ENCODE measurements at places on chromosomes 11 and 22.

DNA sequence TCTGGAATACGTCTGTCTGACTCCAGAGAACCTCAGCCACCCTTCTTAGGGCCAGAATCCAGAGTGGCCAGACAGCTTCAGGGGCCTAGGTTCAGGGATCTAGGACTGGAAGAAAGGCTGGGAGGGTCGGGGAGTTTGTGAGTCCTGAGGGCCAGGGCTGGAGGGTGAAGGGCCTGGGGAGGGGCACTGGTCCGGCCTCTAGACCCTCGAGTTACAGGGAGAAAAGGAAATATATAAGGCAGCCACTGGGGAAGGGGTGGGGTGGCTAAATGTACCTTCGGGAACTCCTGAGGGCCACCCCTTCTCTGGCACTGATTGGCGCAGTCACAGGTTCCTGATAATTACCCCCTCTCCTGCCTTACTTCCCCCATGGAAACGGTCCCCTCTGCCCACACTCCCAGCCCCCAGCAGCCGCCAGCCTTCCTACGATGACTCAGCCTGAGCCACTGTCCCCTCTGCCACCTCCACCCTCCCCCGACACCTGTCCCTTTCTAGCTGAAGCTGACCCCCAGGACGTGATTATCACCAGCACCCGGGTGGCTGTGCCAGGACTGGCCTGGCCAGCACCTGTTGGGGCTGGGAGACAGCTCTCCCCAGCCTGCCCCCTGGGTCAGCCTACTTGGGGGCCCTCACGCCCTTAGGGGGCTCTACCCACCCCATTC lies 26.4 kb downstream of the MB start:
- no peak for DNase-seq

GRCh38 chr11:68660066-68660810 lies 24.1 kb upstream of the GAL start:
- DNase-seq: no peak

DNA sequence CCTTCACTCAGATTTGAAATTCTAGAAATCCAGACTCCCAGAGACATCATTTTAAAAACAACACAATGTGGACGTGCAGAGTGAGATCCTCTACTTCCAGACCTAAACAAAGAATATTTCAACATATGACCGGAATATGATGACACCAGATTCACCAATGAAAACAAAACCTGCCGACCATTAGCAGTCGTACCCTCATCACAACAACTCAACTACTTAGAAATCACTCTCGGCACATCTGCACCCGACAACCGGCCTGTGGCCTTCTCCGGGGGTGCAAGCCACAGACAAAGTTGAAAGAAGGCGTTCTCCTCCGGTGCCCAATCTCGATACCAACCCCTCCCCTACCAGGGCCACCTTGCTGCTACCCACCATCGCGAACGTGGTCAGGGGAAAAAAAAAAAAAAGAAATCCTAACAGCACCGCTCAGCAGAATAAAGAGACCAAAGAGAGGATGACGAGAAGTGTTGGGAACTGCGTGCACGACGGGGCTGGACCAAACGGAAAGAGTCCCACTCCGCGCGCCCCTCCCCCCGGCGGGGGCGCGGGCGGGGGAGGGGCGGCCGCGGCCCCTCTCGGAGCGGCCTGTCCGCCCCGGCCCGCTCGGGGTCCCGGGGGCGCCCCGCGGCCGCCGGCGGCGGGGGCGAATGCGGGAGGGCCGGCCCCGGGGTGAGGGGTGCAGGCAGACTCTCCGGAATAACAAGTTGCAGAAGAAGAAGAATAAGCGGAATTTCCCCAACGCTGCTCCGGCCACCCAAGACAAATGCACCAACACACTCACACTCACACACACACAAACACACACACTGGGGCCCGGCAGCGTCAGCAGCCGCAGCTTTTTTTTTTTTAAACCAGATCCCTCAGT lies 1.7 kb downstream of the PHF21A start:
- no peak for DNase-seq

DNA sequence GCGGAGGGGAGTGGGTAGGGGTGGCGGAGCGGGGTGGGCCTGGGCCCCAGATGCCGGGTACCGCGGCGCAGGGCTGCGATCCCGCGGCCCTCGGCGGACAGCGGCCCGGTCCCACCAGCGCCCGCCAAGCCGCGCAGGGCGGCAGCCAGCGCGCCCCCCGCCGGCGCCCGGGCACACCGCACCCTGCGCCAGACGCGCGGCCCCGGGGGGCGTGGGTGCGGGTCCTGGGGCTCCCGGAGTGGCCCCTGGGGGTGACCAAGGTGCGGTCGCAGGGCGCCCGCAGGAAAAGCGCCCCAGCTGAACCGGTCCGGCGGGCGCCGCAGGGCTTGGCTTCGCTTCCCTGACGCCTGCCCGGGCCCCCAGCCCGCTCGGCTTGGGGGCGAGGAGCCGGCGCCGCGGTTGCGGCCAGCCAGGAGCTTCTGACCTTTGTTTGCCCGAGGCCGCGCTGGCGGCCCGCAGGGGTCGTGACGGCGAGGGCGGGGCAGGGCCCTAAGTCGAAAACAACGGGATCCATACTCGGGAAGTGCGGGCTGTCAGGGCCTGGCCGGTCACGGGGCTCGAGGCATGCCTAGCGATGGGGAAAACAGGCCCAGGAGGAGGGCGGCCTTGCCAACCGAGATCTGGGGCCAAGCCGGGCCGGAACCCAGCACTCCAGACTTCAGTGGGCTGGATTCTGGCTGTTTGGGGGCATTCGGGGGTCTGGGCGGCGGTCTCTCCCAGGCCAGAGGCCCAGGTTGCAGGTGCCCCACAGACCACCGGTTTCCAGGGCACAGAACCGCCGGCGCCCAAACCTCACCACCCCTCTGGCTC lies 581 bp upstream of the AP5B1 start:
- DNase-seq: no peak

- DNase-seq: no peak
Measured at GRCh38 chr11:109984634-109985289, 108.4 kb upstream of the ZC3H12C start.

DNA sequence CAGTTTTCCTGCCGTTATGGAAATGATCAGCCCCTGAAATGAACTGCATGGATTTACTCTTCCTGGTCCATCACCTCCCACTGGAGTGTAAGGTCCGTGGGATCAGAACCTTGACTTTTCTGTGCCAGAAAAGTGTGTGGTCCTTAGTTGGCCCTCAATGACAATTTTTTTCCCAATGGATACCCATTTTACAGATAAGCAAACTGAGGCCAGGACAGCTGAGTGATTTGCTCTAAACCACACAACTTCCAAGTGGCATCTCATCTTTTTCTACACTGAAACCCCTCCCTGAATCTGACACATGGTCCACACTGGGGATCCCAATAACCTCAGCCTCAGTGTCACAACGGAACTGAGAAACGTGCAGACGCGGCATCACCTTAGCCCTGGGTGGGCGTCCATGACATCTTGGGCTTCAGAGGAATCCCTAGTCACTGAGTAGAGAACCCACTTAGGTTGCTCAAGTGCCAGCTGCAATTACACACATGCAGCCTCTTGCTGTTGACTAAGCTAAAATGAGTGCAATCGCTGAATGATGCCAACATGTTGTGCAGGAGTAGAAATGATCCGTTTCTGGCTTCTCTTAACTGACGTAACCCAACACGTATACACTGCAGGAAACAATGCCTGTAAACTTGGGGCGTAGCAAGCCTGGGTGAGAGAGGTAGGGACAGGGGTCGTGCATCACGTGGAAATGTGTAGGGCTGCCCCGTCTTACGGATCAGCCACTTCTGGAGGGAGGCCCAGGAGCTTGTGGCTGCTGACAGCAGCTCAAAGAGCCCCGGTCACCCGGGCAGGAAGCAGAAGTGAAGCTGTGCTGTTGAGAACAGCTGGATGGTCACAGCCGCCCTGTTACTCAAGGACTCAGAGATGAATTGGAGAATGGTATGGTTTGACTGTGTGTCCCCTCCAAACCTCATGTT lies 136.3 kb downstream of the SHANK2 start:
- no peak for DNase-seq

DNA sequence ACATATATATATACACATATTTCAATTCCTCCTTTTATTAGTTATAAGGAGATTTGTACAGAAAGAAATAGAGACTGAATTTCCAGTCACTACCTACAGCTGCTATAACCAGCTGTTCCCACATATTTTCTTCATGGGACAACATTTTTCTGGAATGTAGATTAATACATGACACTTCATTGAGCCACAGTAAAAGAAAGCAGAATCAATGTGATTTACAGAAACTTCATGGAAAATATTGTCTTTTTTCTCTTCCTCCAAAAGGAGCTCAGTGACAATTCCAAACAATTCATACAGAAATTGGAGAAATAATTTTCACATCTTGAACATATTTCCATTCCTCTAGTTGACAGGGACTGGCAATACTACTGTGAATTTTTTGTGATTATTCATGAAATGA lies 249.2 kb downstream of the DLG2 start:
- DNase-seq: no peak

GRCh38 chr11:36365907-36366306 lies 69.8 kb downstream of the PRR5L start:
- no peak for DNase-seq

DNA sequence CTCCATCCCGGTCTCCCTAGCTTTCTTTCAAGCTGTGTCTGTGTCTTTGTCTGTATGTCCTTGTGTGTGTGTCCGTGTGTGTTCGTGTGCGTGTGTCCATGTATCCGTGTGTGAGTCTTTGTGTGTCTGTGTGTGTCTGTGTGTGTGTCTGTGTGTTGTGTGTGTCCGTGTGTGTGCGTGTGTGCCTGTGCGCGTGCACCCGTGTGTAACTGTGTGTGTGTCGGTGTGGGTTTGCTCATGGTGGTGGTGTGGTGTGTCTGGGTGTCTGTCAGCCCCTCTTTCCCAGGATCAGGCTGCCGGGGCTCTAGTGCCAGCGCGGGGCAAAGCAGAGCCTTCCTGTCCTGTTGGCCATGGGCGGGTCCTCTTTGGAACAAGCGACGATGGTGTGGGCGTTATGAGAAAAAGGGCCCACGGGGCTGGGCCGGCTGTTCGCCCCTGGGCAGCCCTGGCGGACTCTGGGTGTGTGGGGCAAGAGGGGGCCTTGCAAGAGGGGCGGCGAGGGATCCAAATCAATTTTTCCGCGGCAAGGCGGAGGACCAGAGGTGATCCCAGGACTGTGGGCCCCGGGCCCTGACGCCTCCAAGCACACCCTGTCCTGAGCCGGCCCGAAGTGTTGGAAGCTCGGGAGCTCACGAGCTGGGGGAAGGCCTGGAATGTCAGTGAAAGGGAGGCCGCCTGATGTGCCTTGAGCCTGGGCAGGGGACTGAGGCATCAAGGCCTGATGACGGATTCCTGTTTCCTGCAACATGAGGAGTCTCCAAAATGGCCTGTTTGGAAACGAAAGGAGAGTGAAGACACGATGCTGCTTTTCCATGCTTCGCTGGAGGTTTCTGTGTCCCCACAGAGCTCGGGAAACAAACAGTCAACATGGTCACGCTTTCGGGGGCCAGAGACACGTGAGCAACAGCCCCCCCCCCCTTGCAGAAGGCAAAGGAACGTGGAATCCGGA lies 3929.2 kb upstream of the OR11H1 start:
- no peak for DNase-seq

DNA sequence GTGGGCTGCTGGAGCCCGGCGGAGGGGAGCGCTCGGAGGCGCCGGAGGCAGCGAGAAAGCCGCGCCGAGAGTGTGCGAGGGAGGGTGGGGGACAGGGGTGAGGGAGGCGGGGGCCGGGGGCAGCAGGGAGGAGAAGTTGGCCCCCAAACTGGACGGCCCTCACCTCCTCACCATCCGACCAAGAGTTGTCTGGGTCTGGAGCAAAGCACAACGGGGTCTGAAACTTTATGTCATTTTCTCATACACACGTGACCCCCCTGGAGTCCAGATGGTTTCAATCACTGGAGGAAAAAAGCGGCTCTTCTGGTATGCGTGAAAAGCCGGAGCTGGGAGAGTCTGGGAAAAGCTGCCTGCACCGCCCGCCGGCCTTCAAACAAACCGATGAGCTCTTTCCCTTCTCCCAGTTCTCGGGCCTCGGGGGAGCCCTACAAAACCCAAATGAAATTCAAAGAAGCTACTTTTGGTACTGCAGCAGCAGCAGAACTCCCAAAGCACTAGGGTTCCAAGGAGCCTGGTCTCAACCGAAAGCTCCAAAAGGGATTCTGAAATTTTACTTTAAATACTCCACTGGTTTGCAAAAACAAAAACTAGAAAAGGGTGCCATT lies 39.7 kb upstream of the AKIP1 start:
- no peak for DNase-seq

DNA sequence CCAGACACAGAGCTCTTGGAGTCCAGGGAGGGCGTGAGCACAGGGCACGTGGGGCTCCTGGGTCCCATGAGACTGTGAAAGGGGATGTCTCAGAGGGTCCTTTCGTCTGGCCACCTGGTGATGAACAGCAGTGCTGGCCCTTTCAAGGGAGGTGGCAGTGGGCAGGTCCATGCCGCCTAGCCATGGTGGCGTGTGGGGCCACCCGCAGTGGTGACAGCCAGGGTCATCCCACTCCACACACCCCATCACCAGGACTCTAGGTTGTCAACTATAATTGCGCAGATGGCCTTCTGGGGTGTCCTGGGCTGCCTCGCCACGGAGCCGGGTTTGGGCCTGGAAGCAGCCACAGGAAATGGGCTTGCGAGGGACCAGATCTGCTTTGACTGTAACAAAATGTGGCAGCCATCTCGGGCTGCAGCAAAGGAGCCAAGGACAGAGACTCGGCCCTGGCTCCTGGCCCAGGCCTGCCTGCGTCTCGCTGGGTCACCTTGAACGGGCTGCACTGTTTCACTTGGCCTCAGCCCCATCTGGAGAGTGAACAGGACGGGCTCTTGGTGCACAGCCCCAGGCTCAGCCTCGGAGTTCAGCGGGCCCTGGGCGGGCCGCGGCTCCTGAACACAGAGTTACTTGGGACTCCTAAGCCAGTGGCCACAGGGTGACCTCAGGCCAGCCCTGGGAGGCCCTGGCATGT lies 1350.5 kb downstream of the BRD1 start:
- DNase-seq: no peak

GRCh38 chr11:111937461-111937769 lies 272 bp downstream of the DIXDC1 start:
- DNase-seq: no peak

Measured in stimulated activated CD8-positive, alpha-beta memory T cell treated with anti-CD3 and anti-CD28 coated beads, Interleukin-7, amount 100 ng/mL, for 1 hour (primary cell).